ENCODE measurements at places on chromosomes 2 and 18. TPM values are rescaled to one million over a fixed set of nuclear protein-coding genes. Genes with fewer than 3 reads are reported as not detected.

- DNase-seq, result no peak
Measured at GRCh38 chr2:143128681-143129580, at the start of gene ARHGAP15. ARHGAP15 (plus strand) TSS chr2:143129419.

The IHH gene
- total RNA-seq, result not detected

DNA sequence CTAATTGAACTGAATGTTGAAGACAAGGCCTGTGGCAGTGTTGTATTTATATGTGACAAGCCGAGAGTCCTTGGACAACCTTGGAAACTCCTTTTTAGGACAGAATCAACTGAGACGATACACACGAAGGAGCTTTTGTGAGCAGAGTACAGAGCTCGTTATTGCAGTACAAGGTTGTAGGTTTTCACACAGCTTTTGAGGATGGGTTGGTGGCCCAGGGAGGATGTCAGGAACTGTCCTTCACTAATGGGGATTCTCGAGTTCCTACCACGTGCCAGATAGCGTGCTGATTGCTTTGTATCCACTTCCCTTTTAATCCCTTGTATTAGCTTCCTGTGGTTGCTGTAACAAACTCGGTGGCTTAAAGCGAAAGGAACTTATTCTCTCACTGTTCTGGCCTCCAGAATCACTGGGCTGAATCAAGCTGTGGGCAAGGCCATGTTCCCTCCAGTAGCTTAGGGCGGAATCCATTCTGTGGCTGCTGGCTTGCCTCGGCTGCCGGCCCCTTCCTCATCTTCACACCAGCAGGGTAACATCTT is 20.2 kb downstream of the INPP4A start:
- DNase-seq, result no peak

DNA sequence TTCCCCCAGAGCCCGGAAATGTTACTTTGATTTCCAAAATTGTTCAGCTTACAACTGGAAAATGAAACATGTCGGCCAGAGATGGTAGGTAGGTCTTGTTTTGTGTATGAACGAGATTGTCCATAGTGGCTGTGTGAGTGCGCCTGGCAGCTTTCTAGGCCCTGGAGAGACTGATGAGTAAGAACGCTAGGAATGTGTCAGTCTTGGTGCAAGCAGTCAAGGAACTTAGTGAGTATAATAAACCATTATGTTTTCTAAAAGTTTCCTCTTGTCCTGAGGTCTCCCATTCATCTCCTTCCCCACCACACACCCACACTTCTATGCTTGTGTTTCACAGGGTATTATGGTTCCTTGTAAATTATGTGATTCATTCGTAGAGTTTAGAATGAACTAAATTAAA is 234.2 kb downstream of the CDH2 start:
- peak; percentile 57 for DNase-seq

DNA sequence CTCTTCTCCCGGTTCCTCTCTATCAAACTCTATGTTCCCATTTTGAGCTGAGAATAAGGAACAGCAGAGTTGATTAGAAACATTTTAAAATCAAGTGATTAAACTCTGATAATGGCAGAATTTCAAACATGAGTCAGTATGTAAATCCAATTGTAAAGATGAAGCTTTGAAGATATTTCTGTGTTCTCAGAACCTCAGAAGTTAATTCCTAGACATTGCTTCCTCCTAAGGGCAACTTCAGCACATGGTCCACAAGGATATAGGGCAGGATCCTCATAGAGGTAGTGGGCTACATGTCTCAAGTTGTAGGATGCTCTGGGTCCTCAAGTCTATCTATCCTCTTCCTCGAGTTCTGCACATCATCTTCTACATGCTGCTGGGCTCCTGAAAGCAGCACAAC is 46.3 kb downstream of the QPCT start:
- DNase-seq, result no peak

- DNase-seq, result no peak
Measured at GRCh38 chr2:24881158-24881557, 38.9 kb downstream of the ADCY3 start.

GRCh38 chr2:79612999-79613398 is 100.1 kb downstream of the CTNNA2 start:
- DNase-seq, result no peak

- DNase-seq, result no peak
Measured at GRCh38 chr2:151091583-151091982, 170.1 kb downstream of the RBM43 start.

DNA sequence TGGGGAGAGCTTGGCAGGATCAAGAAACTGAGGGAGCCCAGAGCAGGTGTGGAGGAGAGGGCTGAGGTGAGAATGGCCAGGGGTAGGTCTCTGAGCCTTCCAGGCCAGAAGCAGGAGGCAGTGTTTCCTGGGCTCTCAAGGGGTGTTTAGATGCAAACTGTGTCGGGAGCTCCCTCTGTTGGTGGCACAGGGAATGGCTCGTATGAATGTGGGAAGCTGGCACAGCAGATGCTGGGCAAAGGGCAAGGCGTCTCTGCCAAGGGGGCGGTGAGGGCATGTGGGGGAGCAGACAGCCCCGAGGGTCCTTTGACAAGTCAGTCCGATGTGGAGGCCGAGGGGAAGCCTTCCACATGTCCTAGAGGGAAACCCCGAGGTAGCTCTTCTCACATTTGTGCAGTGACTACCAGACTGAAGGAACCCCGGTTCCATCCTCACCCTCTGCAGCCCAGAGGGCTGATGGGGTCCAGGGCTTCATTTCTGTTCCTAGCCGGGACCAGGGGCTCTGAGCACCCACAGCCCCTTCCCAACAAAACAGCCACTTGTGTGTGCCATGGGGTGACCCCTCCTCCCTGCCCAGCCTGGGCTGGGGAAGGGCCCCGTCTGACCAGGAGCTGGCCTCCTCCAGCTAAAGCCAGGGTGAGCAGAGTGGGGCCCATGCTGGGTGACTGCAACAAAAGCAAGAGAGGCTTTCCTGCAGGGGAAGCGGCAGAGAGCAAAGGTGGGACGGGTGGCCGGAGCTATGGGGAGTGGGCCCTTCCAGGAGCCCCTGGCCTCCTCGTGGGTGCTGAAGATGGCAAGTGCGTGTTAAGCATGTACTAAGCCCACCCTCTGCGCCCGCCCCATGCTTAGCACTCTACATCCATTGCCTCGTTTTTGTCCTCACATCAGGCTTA is 103.4 kb downstream of the SEPTIN10 start:
- DNase-seq, result peak; percentile 84

DNA sequence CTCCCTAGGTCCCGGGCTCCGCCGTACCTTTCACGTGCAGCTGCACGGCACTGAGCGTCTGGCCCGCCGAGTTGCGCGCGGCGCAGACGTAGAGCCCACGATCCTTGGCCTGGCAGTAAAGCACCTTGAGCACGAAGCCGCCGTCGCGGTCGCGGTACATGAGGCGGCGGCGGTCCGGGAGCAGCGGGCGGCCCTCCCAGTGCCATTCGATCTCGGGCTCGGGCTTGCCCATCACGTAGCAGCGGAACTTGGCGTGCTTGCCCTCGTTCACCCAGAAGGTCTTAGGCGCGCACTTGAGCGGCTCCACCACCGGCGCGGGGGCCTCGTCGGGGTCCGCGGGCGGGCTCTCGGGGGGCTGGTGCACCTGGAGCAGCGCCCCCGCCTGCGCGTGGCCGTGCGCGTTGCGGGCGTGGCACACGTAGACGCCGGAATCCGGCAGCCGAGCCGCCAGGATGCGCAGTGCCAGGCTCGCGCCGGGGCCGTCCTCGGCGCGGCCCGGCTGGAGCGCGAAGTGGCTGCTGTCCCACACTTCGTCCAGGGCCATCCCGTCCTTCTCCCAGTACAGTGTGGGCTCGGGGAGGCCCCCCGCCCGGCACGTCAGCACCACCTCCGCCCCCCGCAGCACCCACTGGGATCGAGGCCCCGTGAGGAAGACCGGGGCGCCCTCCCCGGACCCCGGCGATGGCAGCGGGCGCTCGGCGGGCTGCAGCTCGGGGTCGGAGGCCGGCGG is 980 bp downstream of the OBSL1 start:
- DNase-seq, result no peak

GRCh38 chr2:207409517-207409916 is 120.2 kb upstream of the CREB1 start:
- DNase-seq, result no peak

DNA sequence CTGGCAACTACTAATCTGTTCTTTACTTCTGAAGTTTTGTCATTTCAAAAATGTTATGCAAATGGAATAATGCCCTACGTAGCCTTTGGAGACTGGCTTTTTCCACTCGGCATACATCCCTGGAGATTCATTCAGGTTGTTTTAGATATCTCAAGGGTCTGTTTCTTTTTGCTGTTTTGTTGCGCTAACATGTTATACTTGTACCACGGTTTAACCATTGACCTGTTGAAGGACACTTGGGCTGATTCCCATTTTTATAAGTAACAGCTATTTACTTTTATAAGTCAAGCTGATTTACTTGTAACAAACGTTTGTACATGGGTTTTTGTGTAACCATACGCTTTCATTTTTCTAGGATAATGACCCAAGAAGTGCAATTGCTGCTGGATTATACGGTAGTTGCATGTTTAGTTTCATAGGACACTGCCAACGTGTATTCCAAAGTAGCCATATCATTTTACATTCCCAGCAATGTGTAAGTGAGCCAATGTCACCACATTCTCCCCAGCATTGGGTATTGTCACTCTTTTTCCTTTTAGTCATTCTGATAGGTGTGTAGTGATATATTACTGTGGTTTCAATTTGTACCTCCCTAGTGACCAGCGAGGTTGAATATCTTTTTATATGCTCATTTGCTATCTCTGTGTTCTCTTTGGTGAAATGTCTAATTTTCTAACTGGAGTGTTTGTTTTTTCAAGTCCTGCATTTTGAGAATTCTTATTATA is 36.5 kb upstream of the STAT4 start:
- no peak for DNase-seq

The SPC25 gene
- 13.9 TPM for total RNA-seq

DNA sequence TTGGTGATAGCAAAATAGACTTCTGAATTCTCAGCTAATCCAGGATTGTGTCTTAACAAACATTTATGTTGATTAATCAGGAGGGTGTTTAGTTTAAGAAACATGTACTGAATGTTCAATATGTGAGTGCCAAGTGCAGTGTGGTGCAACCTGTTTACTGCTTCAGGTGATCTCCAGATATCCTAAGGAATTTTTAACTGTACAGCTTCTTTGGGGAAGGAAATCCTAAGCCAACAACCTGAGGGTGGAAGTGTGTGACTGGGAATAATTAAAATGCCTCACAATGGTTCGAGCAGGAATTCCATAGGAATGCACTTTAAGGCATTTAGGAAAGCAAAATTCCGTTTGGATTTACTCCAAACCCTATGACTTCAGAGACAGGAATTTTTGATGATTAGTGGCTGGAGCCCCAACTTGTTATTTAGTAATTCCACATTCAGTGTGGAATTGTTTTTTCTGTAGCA is 16.4 kb downstream of the CRIM1 start:
- DNase-seq, result no peak

The TRPM8 gene
- 32.7 TPM for total RNA-seq

- DNase-seq, result no peak
Measured at GRCh38 chr18:3540805-3541548, 91.0 kb downstream of the TGIF1 start.

DNA sequence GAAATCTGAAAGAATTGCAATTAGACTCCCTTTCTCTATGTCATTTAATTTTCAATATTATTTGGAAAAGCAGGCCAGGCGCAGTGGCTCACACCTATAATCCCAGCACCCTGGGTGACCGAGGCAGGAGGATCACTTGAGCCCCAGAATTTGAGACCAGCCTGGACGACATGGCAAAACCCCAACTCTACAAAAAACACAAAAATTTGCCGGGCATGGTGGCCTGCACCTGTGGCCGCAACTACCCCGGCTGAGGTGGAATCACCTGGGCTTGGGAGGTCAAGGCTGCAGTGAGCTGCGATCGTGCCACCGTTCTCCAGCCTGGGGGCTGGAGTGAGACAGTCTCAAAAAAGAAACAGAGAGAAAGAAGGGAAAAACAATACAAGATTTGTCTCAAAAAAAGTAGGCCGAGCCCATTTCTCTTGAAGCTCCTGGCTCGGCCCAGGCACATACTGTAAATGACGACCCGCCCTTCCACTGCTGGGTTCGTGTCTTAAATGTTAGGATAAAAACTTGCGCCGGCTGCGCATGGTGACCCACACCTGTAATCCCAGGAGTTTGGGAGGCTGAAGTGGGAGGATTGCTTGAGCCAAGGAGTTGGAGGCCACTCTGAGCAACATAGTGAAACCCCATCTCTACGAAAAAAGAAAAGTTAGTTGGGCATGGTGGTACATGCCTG is 31.1 kb upstream of the GPC1 start:
- DNase-seq, result no peak

The TUBA4A gene
- not detected for total RNA-seq

The NOP58 gene
- 91.2 TPM for total RNA-seq

The RPRM gene
- total RNA-seq, result not detected

DNA sequence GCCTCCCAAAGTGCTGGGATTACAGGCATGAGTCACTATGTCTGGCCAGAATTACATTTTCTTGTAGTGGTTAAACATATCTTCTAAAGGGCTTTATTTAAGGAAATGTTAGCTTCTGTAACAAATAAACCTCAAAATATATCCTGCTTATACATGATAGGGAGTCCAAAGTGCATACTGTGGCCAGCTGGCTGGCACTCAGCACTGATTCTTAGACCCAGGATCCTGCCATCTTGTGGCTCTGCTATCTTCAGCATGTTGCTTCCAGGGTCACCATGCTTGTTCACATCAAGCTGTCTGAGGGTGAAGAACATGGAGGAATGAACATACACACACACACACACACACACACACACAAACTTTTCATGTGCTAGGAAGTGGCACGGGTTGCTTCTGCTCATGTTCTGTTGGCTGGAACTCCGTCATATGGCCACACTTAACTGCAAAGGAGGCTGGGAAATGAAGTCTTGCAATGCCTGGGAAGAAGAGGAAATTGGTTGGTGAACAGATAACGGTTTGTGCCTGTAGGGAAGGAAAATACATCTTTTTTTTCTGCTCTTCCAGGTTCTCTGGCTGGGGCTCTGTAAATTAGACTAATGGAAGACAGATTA is 40.0 kb downstream of the NPPC start:
- no peak for DNase-seq

All from SK-MEL-5 (cell line).